Activated T-helper 1 cell treated with anti-CD3 and anti-CD28 coated beads, Interleukin-12 subunit alpha, Interleukin-12 subunit beta, Interleukin-2, Interleukin-4 antibody, amounts not matched to agents 30 ng/mL and 10 ng/mL and 1 ng/mL, durations not matched to agents 14 hours and 24 hours and 36 hours (primary cell): ENCODE measurements at places on chromosomes 7 and 10. TPM values are rescaled to one million over a fixed set of nuclear protein-coding genes. Genes with fewer than 3 reads are reported as not detected.

Gene TFAM
- total RNA-seq = 99.9 and 106 TPM in 2 replicates

Gene NOM1
- 46.4 and 50.9 TPM in 2 replicates for total RNA-seq

Gene CALN1
- not detected in 2 replicates for total RNA-seq

Gene GRID2IP
- 0.08 and 0.12 TPM in 2 replicates for total RNA-seq

- no peak for DNase-seq
These were observed 318.5 kb downstream of the PRPF18 start for GRCh38 chr10:13905281-13905680.

- DNase-seq = no peak
These were observed 287.6 kb downstream of the TWIST1 start for GRCh38 chr7:18829858-18830285.

GRCh38 chr7:129341816-129342806 is 92.1 kb upstream of the STRIP2 start:
- DNase-seq = no peak

GRCh38 chr10:1375346-1376170 is 319.4 kb downstream of the WDR37 start:
- no peak for DNase-seq

DNA sequence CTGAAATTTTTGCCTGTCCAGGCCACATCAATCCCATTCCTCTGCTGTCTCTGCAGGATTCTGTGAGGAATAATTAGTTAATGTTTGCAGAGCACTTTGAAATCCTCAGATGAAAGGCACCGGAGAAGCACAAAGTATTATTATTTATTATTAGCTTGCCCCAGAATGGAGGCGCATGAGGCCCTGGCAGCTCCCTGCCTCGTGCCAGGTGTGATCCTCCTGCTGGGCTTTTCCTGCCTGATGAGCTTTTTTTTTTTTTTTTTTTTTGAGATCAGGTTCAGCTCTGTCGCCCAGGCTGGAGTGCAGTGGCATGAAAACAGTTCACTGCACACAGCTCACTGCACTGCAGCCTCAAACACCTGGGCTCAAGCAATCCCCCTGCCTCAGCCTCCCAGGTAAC is 65.2 kb downstream of the TCF7L2 start:
- no peak for DNase-seq

DNA sequence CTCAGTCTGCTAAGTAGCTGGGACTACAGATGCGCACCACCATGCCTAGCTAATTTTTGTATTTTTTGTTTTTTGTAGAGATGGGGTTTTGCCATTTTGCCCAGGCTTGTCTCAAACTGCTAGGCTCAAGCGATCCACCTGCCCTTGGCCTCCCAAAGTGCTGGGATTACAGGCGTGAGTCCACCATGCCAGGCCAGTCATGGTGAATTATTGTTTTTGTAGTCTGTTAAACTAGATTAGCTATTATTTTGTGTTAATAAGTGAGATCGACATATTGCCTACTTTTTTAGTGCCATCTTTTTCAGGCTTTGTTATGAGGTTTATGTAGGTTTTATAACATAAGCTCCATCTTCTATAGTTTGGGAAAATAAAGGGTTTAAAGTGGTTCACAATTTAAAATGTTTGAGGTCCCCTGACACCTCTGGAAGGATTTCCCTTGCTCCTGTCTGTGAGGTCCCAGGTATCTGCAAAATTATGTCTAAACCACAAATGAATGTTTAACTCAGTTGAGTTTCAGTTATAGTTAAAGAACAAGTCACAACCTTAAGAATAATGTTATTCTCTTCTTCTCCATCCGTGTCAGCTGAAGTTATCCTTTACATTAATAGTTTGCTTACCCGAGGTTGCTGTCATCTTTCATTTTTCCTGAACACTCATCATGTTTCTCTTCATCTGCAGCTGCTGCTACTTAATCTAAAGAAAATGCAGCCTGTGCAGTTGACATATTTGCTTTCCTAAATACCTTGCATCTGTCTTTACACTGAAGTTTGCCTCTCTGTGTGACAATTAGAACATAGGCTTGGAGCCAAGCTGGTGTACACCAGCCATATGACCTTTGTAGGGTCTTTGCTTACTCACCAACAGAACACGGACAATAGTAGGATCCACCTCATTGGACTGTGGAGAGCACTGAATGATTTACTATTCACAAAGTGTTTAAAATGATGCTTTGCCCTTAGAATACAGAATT is 8.9 kb upstream of the VSTM4 start:
- DNase-seq = no peak

DNA sequence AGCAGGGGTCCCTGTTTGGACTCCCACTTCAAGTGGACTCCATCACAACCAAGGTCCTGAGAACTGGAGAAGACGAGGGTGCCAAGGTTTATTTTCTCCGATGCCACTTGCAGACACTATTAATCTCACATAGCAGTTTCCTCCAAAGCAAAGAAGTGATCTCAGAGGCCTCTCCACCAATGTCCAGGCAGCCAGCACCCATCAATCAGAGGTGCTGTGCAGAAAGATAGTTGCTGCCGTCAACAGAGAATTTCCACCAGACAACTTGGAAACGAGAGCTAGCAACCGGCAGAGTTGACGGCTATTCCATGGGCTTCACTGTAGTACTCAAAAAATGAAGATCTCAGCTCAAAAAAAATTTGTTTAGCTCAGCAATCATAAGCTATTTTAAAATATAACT is 438.6 kb upstream of the PFKP start:
- DNase-seq = no peak

DNA sequence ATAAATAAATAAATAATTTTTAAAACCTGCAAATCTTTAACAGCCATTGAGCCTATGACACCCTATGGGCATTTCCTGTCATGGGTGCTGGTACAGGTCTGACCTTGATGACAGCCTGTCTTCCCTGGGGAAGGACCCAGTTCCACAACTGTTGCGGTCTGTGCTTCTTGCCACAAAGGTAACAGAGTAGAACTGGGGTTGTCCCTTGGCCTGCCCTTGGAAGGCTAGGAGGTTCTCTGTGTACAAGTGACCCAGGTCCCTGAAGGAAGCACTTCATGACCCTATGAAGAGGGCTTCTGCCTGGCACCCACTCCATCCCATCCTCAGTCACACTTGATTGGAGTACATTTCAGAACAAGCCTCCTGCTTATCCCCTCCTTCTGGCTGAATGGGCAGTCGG is 66.9 kb downstream of the OGDH start:
- DNase-seq = no peak

GRCh38 chr10:10515479-10516204 is 502.0 kb upstream of the CELF2 start:
- DNase-seq = no peak

DNA sequence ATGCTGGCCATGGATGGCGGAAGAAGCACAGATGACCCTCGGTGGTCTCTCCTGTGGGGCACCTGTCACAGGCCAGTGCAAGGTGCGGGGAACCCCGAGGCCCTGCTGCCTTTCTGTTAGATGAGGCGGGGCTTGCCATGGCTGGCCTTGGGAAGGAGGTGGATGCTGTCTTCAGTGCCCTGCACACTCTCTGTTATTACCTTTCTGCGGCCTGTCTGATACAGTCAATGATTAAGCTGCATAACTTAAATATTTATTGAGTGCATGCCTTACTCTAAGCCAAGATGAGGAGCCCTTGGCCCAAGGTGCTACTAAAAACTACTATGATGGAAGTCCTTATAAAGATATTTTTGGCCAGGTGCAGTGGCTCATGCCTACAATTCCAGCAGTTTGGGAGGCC is 36.7 kb upstream of the MNX1 start:
- DNase-seq = no peak

- no peak for DNase-seq
These were observed 46.3 kb upstream of the ELFN1 start for GRCh38 chr7:1623810-1624209.

GRCh38 chr7:5428478-5429252 is 5.0 kb upstream of the TNRC18 start:
- no peak for DNase-seq

DNA sequence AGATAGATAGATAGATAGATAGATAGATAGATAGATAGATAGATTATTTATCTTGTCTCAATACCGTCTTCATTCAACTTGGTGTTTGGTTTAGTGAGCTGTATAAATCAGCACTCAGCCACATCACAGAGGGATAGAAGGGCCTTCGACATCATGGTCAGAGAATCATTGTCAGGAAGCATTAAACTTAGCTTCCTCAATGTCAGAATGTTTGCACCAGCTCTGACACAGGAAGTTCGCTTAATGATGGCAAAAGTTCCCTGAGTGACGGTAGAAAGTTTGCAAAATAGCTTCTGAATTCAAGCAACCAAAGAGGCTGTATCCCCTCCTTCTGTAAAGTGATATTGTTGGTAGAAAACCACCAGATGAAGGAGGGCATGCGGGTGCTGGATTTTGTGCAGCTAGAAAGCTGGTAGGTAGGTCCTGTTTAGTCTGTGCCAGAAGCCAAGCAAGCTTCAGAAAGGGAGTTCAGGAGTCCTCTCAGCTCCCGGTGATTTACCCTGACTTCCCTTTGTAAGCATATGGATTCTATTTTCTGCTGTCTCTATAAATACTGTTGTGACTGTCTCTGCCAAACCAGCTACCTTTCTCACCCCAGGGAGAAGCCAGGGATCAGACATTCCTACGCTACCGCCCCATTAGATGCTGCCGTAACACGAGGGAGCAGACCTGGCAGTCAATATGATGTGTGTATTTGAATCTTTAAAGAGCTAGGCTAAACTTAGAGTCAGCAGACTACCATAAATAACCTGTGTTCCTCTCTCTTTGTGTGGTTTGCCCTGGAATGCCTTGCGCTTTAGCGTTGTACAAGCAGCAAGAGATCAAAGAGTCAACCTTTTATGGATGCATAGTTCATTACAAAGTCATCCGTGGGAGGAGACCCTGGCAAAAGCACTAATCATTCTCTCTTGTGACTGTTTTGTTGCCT is 200.5 kb upstream of the KIAA1217 start:
- no peak for DNase-seq

DNA sequence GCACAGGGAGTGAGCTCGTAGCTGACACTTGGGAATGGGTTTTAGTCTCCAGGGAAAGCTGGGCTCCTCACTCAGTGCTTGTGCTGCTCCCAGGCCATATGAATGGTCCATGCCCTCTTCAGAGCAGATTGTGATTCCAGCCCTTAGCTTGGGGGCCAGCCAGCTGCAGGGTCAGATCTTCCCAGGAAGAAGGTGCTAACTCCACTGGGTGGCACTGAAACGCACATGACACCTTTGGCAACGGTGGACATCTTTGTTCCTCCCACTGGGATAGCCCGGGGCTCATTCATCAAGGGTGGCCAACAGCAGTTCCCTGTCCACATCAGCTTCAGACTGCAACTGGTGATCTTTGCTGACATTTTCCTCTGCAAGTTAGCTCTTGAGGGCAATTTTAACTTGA is 129.2 kb downstream of the DYNC2I1 start:
- DNase-seq = no peak

- DNase-seq = no peak
These were observed 9.1 kb downstream of the TRPV6 start for GRCh38 chr7:142876236-142876960.

GRCh38 chr10:84358743-84359142 is 30.4 kb downstream of the CCSER2 start:
- no peak for DNase-seq

DNA sequence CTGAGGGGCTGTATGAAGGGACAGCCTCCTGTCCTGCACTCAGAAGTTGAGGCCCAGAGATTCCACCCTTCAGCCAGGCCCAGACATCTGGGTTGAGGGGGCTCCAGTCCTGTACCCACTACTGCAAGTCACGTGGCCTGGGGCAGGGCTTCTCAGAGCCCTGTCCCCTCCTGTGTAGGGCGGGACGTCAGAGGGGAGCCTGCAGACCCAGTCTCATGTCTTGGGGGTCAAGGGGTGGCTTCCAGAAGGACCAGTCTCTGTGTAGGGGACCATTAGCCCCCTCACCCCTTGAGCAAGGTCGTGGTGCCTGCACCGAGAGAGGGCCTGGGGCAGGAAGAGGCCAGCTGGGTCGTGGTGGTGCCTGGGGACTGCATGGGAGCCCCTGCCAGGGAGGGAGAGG is 593 bp upstream of the PILRA start:
- DNase-seq = no peak

DNA sequence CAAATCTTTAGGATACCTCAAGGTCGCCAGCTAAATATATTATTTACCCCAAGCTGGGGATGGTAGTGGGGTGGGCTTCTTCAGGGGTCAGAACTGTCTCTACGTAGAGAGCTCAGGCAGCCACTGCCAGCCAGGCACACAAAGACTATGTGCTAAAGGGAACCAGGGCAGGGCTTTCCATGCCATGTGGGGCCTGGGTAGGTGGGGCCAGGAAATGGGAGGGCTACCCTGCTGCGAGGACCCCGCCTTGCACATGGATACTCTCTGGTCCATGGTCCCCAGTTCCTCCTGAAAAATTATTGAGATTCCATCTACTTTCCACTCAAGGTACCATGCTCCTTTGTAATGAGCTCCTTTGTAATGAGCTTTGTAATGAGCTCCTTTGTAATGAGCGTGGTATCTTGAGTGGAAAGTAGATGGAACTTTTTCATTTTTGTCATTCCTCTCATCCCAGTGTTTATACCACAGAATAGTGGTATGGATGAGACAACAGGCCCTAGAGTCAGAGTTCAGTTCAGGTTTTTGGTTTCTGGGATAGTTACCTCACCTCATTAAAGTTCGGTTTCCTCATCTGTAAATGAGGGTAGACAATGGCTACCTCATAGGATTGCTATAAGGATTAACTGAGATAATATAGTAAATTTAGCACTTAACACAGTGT is 5.8 kb downstream of the SYNPO2L start:
- no peak for DNase-seq

GRCh38 chr7:43313628-43314378 is 201.4 kb downstream of the HECW1 start:
- no peak for DNase-seq

DNA sequence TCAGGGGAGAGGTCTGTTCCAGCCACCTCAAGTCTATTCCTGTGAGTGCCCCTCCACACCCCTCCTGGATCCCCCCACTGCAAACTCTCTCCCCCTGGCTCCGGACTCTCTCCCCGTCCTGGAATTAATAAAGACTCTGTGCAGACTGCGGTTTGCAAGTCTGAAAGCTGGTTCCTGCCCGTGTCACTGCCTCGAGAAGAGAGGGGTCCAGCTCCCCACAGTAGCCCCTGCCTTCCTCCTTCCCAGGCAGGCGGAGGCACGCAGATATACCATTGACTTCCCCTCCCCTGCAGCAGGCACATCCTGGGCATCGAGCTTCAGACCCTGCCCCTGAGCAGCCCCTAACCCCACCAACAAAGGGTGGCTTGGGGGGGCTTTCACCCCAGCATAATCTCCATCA is 2.2 kb upstream of the ELN start:
- no peak for DNase-seq

DNA sequence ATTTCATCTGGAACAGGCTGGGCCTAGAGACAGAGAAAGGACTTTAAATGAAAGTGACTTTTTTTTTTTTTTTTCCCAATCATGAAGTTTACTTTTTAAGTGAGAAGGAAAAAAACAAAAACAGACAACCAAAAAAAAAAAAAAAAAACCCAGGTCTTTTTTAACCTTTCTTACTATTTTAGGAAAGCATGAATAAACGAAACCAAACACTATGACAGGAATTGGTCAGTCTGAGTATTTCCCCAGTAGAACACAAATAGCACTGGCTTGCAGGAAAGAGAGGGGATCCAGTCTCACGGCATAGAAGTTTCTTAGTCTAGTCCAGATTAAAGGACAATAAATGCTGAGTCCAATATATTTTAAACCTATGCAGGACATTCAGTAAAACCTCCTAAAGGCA is 180.5 kb upstream of the CCDC6 start:
- no peak for DNase-seq

GRCh38 chr7:45482451-45482850 is 91.7 kb upstream of the ADCY1 start:
- DNase-seq = no peak

- no peak for DNase-seq
These were observed 350.9 kb downstream of the RNLS start for GRCh38 chr10:88232029-88232895.
